Esophagus mucosa (tissue), 1 donor: ENCODE measurements at places on chromosomes 7 and 10. TPM values are rescaled to one million over a fixed set of nuclear protein-coding genes. Genes with fewer than 3 reads are reported as not detected.

Gene STAMBPL1
- total RNA-seq: 2.5 TPM

Gene GFRA1
- total RNA-seq: 0.56 TPM

Gene ACTL6B
- total RNA-seq: not detected

Gene HPSE2
- 0.20 TPM for total RNA-seq

Gene STK31
- total RNA-seq: 0.16 TPM

Gene GRM3
- not detected for total RNA-seq

Gene ZNF479
- not detected for total RNA-seq

Gene MYH16
- not detected for total RNA-seq

Gene PNLIP
- total RNA-seq: not detected

Gene DOCK4
- total RNA-seq: 6.5 TPM

DNA sequence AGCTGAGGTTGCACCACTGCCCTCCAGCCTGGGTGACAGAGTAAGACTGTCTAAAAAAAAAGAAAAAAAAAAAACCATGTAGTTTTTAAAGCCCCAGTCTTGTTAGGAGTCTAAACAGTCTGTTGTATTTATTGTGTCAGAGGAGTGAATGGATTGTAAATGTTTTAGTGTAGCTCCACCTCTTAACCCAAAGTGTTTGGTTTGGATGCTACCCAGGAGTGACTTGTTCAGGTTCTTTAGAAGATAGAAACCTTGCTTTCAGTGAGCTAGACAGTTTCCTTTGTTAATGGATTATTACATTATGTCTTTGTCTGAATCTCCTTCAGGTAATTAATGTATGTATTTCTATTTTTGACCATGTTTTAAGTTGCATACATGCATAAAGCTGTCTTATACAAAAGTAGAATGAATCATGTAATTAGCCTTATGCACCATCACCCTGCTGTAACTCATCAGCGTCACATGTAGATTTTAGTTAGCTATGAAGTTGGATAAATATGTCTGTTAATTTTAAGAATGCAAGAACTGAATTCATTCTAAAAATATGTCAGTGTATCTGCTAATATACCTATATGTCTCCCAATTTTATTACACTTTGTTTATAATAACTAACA lies 97.7 kb downstream of the TAF3 start:
- peak; percentile 86 for ATAC-seq

DNA sequence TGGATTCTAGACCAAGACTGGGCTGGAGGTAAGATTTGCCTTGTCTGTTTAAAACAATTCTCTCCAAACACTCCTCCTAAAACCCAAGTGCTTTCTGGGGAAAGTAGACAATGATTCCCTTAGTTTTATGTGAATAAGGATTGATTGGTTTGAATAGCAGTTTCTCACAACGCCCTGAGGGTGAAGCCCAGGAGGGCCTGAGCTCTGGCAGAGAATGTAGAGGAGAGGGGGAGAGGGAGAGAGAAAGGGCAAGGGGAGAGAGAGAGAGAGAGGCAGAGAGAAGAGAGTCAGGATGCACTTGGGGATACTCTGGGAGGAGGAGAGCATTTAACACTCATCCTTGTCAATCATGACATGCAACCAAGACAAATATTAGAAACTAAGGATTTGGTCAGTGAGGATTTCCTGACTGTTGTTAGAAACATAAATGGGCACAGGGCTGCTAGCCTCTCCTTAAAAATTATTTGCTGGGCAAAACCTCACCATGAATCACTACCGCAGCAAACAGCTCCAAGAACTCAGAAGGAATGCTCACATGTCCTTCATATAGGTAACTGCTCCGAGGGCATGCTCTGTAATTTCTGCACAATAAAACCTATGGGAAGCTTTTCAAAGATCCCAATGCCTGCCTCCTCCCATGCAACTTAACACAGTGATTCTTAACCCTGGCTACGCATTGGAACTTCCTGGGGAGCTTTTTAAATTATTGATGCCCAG lies 55.2 kb upstream of the RAPGEF5 start:
- ATAC-seq: no peak

DNA sequence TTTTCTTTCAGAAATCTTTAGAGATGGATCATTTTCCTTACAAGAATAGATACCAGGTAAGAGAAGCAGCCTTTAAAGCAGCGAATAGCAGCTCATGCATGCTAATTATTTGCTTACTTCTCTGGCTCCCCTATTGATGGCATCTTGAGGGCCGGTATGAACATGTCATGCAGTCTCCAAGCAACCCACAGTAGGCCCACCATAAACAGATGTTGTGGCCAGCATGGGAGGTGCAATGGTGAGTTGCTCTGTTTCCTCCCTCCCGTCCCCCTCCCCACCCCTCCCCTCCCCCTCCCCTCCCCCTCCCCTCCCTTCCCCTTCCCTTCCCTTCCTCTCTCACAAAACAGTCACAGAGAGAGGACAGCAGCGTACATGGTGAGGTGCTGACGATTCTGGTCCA lies 9.7 kb upstream of the ZNF273 start:
- ATAC-seq: no peak

- no peak for ATAC-seq
Measured at GRCh38 chr10:110211465-110211843, 4.0 kb downstream of the MXI1 start.

GRCh38 chr10:128062331-128062880 lies 63.8 kb downstream of the MKI67 start:
- no peak for ATAC-seq

GRCh38 chr10:71033396-71033980 lies 145.1 kb upstream of the PCBD1 start:
- no peak for ATAC-seq

DNA sequence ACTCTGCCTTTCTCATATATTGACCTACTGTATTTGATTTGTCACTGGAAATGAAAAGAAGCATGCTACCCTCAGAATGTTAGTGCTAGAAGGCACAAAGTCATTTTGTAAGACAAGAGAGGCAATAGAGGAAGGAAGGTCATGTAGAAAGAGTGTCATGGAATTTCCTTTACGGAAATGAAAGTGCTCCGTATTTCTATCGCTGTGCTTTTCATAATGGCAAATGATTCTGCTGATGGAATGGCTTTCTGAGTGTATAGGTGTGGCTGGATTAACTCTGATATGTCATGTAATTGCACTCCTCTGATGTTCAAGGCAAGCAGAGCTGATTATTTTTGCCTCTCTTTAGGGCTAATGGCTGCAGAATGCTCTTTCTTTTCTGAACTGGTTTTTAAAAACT lies 15.5 kb upstream of the STEAP4 start:
- peak; percentile 84 for ATAC-seq

DNA sequence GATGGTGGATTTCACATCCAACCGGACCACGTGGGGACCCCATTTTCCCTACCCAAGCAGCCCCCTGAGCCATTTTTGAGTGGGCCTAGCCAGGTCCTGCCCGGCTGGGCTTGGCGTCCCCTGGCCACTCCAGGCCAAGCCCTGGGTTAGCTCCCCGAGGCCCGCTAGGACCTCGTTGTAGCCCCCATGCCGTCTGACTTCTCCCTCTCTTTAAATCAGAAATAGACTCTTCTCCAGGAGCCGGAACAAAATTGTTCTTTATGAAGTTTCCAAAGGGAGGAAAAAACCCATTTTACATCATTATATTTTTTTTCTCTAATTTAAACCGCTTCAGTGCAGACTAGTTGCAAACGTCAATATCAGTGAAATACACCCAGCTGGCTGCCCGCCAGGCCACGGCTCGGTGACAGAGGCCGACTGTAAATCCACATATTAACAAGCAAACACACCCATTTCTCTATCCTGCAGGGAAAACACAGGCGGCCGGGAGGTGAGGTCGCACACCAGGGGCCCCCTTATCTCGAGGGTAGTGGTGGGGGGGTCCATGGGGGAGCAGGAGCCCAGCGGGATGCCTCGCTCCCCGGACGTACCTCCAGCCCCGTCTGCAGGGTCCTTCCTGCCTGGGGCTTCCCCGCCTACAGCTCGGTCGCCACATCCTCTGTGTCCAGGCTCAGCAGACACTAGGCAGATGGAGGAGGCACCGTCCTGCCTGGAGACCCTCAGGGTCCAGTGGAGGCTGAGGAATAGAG lies 72.7 kb downstream of the ELFN1 start:
- ATAC-seq: peak; percentile 11

GRCh38 chr7:127821146-127821545 lies 169.2 kb downstream of the SND1 start:
- no peak for ATAC-seq

- ATAC-seq: peak; percentile 35
Measured at GRCh38 chr7:32062150-32062549, 8.1 kb downstream of the PDE1C start.

GRCh38 chr7:27165996-27166530 lies 726 bp upstream of the HOXA9 start:
- no peak for ATAC-seq

DNA sequence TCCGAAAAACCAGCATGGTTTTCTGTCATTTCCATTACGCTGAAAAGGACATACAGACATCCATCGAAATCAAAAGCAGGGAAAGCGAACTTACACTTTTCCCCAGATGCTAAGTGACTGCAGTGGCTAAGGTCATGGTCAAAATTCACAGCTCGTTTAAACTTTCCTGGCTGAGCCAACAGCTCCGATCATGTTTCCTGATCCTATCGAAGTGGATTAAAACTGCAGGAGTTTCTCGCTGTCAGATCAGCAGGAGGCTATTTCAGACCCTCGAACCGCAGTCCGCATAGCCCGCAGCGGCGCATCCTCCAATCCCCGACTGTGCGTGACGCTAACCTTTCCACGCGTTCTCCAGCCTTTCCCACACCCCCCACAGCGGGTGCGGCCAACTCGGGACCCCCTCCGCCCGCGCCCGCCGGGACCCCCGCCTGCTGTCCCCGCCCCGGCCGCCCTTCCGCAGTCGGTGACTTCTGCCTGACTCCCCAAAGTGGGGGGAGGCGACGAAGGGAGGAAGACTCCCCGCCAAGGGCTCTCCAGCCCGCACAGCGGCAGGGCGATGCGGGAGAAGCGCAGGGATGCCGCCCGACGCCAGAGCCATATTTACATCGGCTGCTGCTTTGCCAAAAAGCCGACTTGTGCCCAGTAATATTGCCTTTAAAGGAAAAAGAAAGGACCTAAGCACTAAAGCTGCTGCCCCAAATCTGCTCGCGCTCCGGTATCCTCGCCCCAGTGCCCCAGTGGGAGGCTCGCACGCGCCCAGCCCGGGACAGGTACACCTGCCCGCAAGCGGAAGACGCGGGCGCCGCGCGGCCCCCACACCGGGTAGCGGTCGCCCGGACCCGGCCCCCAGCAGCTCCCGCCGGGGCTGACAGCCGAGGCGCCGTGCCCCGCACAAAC lies 1.2 kb downstream of the PIP4K2A start:
- peak; percentile 49 for ATAC-seq

DNA sequence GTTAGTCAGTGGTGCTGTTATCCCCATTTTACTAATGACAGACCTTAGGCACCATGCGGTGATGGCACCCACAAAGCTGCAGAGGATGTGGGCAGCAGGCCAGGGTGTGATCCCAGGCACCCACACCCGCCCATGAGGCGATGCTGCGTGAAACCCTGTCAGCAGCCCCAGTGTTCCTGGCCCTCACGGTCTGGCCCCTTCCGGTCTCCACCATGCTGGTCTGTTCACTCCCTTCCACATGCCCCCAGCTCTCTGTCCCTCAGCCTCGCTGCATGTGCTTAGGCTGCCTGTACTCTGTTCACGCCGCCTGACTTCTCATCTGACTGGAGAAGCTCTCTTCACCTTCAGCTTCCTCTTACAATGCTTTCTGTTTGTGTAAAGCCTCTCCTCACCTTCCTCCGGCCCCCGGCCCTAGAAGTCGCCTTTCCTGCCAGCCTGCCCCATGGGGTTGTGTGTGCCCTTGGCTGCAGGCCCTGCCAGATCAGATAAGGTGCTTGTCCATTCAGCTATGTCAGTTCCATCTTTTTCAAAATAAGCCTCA lies 17.6 kb upstream of the ORAI2 start:
- ATAC-seq: peak; percentile 47

DNA sequence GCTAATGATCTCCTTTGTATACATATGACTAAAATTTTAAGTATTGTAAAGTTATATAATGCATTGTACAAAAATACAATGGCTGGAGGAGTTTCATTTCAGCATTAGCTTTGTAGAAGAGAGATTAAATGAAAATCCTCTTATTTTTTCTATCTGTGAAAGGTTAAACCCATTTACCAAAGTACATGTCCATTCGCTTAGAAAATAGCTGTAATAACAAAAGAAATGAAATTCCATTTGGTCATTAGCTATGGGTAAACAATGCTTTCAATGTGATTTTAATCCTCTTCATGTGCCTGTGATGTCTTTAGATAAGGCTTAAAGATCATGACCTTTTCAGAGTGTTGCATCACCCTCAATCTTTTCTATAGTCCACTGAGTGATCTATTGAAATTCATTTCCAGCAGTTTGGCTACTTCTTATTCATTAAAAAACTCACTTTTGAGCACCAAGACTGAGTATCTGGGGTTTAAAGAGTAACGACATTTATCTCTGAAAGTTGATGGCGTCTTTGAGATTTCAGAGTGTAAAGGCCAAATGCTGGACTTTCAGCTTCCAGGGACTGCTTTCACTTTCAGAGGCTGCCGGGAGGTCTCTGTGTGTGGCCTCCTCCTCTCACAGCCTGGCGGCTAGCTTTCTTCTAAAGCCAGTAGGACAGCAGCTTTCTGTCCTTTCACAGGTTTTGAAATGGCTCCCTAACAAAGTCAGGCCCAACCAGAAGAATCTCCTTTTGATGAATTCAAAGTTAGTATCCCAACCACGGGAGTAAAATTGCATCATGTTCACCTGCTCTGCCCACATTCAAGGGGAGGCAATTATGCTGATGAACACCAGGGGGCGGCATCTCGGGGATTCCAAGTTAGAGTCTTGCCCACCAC lies 701.4 kb upstream of the COBL start:
- no peak for ATAC-seq

GRCh38 chr7:106613848-106614560 lies 47.0 kb downstream of the CCDC71L start:
- no peak for ATAC-seq

DNA sequence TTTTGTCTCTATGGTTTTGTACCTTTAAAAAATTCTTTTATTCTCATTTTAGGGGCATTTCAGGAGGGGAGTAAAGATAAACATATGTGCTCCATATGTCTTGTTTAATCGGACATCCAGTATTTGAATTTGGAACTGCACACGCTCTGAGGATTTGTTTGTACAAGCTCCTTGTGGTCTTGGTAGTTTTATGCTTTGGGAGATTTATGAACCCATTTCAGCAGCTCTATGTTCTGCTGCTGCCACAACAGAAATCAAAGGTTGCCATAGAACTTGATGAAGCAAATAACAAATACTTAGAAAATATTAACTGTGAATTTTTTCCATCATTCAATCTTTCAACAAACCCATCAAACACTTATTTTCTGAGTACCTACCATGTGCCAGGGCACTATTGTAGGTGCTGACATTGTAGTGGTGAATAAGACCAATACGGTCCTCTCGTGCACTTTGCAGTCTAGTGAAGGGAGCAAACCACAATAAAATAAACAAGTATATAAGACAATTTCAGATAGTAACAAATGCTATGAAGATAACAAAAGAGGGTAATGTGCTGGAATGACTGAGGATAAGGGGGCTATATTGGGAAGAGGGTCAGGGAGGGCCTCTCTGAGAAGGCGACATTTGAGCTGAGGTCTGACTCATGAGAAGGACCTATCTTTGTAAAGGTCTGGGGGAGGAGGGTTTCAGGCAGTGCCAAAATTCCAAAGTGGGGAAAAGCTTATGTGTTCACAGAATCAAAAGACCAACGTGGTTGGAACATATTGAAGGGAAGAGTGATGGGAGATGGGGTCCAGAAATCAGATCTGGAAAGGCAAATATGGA lies 30.4 kb downstream of the MYPN start:
- no peak for ATAC-seq
